Right kidney (tissue), 9 donors: ENCODE measurements at places on chromosomes 13 and 19.

DNA sequence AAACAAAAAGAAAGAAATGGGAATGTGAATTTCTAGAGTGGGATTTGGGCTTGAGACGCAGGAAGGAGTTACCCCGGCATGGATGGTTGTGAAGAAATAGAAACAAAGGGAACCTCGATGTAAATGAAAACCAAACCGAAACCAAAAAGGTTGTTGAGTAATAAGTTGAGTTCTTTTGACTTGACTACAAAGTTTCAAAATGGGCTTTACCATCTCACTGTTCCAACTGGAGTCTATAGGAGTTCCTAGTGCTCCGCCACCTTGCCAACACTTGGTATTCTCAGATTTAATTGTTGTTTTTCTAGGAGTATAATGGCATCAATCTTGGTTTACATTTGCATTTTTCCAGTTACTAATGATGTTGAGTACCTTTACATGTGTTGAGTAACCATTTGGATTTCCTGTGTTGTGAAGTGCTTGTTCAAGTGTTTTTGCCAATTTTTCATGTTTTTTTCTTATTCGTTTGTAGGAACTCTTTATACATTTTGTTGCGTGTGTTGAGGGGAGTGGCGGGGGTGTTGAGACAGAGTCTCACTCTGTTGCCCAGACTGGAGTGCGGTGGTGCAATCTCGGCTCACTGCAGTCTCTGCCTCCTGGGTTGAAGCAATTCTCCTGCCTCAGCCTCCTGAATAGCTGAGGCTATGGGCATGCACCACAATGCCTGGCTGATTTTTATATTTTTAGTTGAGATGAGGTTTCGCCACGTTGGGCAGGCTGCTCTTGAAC is 9.2 kb downstream of the UBE2S start:
- DNase-seq: no peak

DNA sequence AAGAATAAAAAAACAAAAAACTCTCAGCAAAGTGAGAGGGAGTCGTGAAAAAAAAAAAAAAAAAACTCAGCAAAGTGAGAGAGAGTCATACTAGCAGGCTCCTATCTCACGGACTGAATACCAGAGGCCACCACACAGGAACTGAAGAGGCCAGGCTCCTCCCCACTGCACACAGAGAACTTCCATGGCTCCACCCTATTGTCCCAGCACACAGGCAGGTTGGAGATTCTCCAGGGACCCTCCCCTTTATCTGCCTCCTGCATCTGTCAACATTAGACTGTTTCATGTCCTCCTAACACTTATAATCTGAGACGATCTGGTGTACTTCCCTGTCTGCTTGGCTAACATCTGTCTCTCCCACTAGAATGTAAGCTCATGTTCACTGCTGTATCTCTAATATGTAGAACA is 37.0 kb upstream of the FARP1 start:
- no peak for DNase-seq

- no peak for DNase-seq
Observed at GRCh38 chr19:55704494-55705245, 29.6 kb downstream of the EPN1 start.

DNA sequence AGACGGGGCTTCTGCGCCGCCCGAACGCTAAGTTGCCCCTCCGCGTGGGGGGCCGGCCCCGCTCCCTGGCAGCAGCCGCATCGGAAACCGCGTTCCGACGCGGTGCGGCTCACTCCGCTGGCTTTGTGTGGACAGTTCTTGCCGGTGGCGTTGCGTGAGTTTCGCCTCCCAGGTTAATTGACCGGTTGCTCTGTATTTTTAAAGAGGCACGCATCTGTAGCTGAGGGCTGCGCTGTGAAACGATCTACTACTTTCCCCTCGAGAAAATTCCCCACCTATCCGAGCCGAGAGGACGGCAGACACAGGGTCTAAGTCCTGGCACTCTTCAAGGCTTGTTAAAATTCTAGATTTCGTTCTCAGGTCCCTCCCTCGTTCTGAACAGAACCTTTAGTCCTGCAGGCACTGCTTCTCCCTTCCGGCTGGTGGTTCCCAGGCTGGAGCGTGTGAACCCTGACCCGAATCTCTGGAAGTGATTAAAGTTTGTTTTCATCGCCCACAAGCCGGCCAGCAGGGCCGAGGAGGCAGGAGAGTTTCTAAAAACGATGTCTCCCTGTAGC is 933 bp downstream of the ARHGEF7 start:
- peak; percentile 79 for DNase-seq

DNA sequence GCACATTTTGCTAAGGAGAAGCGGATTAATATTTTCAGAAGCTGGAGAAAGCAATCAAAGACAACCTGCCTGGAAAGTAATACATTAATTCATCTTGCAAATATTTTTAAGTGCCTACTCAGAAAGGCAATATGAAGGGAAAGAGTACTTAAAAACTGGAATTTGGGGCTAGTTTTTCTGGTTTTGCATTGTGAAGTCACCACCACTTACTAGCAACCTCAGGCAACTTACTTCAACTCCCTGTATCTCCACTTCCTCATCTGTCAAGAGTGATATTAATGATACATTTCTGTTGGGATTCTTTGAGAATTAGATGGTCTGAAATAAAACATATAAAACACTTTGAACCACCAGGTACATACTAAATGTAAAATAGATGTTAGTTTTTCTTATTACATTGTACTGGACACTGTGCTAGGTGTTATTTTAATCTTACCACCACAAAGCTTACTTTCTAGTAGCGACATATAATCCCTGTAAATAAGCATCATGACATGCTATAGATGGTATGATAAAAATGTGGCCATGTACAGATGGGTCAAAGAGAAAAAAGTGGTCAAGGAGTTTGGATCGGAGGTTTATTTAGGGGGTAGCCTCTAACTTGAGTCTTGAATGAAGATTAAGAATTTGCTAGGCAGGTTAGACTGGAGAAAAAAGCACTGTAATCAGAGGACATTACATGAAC is 101.2 kb downstream of the SPRY2 start:
- DNase-seq: no peak

GRCh38 chr13:19984430-19985218 is 26.1 kb downstream of the ZMYM2 start:
- DNase-seq: no peak

GRCh38 chr19:47210689-47211316 is 20.2 kb downstream of the BBC3 start:
- peak; percentile 44 for DNase-seq

DNA sequence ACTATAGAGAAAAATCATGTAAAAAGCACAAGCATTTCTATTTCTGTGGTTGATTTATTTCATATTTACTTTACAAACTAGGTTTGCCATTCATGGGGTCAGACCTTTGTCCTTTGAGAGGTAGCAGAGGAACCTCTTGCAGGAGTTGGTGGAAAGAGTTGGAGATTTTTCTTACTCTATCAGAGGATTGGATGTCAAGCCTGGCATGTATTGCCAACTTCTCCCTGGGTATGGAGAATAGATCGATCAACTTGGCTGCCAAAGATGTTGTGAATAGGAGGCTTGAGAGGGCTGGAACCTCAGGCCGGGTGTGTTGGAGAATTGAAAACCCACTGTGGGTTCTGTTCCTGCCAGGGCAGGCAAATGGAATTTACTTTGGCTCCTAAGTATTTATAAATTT is 81.2 kb downstream of the WDFY2 start:
- no peak for DNase-seq

DNA sequence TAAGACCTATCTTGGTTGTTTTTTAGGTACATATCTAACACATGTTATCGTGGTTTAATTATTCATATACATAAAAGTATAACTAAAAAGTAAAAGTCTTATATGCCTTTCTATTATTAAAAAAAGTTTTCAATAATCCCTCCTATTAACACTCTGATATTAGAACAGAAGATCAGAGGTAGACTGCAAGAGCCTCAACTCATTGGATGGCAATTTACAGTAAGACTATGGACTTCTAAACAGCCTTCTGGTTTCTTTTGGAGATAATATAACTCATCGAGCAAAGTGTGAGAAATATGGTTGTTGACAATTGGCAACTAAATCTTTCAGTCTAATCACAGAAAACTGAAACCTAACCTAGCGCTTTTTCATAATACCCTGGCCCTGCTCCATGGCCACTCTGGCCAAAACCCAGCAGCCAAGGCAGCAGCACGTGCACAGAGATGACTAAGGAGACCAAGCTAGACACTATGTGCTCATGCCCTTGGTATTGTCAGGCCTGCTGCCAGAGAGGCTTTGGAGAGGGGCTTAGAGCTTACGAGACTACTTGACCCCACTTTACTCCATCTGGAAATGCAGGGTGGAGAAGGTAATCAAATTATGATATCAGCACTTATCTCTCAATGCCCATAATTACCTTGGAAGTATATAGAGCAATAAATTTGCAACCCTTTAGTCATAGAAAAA is 40.6 kb upstream of the EEF1AKMT1 start:
- no peak for DNase-seq

DNA sequence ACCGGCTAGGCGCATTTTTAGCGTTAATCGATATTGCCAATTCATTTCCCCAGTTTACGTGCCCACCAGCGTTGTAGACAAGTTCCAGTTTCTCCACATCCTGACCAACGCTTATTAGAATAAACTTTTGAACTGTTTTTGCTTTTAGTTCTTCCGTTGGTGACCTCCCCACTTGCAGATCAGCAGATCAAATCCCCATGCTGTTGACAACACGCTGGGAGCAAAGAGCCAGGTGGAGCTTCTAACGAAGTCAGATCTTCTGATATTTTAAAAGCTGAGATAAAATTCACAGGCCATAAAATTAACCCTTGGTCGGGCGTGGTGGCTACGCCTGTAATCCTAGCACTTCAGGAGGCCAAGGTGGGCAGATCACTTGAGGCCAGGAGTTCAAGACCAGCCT is 21.2 kb downstream of the RCN3 start:
- no peak for DNase-seq

GRCh38 chr19:38434549-38435051 is 1.1 kb downstream of the RYR1 start:
- peak; percentile 49 for DNase-seq

DNA sequence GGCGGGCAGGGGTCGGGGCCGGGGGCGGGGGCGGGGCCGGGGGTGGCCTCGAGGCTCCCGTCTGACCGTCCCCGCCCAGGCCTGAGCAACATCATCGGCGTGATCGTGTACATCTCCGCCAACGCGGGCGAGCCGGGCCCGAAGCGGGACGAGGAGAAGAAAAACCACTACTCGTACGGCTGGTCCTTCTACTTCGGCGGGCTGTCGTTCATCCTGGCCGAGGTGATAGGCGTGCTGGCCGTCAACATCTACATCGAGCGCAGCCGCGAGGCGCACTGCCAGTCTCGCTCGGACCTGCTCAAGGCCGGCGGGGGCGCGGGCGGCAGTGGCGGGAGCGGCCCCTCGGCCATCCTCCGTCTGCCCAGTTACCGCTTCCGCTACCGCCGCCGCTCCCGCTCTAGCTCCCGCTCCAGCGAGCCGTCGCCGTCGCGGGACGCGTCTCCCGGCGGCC is 9.4 kb upstream of the CACNG6 start:
- peak; percentile 67 for DNase-seq

GRCh38 chr13:111978546-111978945 is 88.4 kb upstream of the SOX1 start:
- DNase-seq: no peak

- DNase-seq: peak; percentile 75
Observed at GRCh38 chr19:49546825-49547565, 19.2 kb downstream of the RCN3 start.

DNA sequence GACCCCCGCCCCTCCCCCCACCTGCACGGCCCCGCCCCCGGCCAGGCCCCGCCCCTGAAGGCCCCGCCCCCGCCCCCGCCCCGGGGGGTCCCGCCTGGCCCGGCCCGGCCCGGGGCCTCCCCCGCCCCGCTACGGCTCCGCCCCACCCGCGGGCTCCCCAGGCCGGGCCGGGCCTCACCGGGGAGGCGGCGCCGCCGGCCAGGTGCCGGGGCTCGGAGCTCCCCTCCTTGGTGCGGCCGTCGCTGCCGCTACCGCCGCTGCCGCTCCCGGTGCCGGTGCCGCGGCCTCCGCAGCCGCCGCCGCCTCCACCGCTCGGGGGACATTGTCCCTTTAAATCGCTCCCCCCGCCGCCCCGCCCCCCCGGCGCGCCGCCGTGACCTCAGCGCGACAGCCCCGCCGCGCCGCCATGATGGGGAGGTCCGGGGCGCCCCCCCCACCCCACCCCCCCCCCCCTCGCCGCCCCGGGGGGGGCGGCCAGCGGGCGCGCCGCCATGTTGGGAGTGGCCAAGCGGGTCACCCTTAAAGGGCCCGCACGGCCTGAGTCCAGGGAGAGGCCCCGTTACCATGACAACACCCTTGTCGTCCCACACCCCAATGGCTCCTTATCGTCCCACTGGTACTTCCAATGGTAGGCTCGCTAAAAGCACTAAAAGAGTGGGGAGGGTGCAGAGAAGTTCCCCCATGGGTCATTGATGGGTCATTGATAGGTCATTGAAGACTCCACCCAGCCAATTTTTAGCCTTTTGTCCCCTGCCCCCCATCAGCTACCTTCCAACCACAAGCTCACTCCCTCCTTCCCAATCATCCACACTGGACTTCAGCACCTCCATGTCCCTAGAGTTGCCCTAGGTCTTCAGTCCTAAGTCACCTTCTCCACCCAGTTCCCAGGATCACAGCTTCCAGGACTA is at the start of gene WIZ:
WIZ (minus strand) TSS at position 337 of the 908 bp plus-strand sequence. CDS start 1,649 bp downstream, outside the sequence.
- peak; percentile 47 for DNase-seq
